NCI-H446 (cell line): ENCODE measurements at places on chromosomes 2 and 18.

- DNase-seq = peak; percentile 71
Observed at GRCh38 chr2:181742922-181743722, 62.8 kb upstream of the NEUROD1 start.

- peak; percentile 59 for DNase-seq
Observed at GRCh38 chr2:194363295-194363694, 1293.7 kb upstream of the SLC39A10 start.

DNA sequence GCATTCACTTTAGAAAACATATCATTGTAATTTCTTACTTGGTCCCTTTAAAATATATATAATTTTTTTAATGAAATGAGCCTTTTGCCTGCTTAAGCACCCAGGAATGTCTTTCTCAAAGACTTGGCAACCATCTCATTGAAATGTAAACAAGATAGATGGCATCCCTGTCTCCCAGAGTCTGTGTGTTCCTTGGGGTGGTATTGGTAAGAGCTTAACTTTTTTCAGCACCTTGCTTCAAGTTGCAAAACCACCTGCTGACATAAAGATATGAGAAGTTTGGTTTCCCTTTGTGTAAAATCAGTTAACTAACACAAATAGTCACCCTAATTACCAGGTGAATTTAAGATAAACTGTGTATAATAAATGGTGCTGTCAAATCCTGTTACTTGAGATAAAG, 266.9 kb downstream of the DSC3 start:
- no peak for DNase-seq

DNA sequence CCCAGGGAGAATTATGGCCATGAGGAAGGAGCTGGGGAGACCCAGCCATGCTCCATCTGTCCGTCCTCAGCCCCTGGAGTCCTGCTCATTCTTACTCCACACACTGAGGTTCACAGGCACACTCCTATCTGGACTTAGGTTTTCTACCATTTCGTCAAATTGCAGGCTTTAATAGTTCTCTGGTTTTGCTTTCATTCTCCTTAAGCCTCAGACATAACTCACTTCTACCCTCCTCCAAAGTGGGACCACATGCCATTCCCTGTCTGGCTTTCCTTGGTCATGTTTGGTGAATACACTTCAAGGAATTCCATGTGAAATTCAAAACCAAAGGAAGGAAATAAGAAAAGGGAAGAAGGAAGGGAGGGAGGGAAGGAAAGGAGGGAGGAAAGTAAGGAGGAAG, 115.7 kb downstream of the CMPK2 start:
- DNase-seq = no peak

DNA sequence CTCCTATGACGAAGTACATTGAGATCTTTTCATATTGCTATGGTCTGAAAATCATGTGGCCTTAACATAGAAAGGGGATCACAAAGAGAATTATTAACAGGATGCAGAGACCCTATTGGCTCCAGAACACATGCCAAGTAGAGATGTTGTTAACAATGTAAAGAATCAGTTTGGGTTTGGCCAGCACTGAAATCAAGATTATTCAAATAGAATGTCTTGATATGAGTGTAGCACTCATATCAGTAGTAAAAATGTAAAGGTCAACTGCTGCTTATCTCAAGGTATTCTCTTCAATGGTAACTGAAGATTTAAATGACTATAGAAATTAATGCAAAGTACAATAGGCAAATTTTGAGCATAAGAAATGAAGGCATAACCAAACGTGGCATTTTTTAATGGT, 262.8 kb downstream of the PTH2R start:
- no peak for DNase-seq
